ENCODE measurements at places on chromosomes 13 and 19.

DNA sequence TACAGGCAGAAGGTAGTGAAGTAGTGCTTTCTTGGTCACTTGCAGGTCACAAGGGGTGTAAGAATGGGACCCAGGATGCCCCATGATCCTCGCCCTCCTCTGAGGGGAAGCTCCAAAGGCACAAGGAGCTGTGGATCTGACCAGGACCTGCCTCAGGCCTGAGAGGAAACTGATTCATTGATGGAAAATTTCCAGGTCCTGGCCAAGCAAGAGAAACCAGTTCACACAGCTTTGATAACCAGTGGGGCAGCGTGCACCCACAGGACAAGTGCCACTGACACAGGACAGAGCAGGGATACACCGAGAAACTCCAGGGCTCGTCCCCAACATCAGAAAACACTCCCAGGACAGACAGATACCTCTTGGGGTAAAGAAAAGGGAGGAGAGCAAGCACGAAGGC lies 177.1 kb downstream of the RBM26 start:
- no peak for DNase-seq

- no peak for DNase-seq
These were observed 422.7 kb upstream of the ARGLU1 start for GRCh38 chr13:106990594-106990993.

DNA sequence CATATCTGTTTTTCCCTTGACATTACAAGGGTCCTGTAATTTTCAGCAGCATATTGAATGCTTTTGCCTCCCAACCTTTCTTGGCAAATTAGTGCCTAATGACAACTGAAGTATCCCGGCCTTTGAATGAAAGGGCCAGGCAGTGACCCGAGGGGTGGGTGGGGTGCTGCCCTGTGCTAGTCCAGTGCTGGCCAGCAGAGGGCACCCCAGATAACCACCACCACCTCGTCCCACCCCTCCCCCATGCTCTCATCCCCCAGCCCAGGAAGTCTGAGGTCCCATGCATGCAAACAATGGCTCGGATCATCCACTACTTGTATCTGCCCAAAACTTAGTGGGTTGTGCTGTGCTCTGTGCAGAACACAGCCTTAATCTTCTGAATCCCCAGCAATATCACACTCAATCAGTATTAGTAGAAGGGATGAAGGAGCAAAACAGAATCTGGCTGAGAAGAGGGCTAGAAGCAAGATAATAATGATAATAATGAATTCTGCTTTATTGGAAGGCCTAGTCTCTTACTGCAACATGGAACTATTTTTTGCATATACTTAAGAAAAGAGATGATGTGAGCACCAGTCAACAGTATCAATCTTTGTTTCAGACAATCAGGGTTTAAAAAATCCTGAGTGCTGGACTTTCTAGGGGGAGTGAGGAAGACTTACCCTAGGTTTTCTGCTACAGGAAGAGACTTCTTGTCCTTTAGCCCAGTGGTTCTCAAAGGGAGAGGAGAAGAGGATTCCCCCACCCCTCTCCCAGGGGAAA lies 3.8 kb downstream of the ATP12A start:
- DNase-seq = peak; percentile 39

DNA sequence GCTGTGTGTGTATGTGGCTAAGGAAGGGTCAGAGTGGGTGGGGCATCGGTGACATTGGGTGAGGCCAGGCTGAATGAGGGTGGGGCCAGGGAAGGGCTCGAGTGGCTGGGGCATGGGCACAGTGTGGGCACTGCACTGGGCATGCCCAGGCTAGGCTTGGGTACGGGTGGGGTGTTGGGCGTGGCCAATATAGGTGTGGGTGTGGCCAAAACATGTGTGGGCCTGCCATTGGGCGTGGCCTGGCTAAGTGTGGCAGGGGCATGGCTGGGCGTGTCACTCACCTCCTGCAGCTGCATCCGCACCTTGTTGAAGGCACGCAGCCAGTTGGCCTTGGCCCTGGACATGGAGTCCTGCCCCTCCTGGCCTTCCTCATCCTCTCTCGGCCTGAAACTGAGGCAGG lies 33.2 kb downstream of the UNC13A start:
- DNase-seq = no peak

- no peak for DNase-seq
These were observed 703 bp upstream of the CILP2 start for GRCh38 chr19:19537075-19538048.

GRCh38 chr13:113943821-113944565 lies 29.9 kb downstream of the C13orf46 start:
- DNase-seq = no peak

DNA sequence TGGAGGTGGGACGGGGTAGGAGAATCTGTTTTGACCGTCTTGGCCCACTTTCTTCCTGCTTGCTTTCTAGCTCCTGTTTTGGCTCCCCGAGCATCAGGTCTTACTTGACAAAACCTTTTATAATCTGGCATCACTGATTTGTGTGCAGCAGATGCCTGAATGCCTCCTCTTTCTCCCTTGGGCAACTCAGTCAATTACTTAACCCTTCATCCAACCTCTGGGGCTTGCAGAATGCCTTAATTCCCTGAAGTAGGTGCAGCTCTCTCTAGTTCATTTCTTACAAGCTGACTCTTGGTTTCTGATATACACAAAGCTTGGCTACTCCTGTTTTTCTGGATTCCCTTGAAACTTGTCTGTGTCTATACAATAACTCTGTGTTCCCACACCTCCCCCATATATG lies 5.7 kb upstream of the NUP58 start:
- DNase-seq = no peak

DNA sequence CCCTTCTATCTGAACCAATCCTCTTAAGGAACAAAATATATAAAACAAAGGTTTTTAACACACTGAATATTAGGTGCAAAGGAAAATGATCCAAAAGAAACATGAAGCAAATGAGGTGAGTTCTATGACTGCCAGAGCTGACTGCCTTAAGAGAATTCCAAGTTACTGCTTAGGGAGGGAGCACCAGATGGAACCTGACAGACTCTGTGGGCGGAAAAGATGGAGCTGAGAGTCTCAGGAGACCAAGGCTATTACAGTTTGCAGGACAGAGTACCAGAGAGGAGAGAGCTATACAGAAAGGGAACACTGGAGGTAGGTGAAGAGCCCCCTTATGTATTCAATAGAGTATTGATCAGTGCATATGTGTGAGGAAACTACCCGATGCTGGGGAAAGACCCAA lies 87.2 kb downstream of the B3GLCT start:
- DNase-seq = no peak

GRCh38 chr19:29974701-29975100 lies 32.7 kb downstream of the URI1 start:
- no peak for DNase-seq

DNA sequence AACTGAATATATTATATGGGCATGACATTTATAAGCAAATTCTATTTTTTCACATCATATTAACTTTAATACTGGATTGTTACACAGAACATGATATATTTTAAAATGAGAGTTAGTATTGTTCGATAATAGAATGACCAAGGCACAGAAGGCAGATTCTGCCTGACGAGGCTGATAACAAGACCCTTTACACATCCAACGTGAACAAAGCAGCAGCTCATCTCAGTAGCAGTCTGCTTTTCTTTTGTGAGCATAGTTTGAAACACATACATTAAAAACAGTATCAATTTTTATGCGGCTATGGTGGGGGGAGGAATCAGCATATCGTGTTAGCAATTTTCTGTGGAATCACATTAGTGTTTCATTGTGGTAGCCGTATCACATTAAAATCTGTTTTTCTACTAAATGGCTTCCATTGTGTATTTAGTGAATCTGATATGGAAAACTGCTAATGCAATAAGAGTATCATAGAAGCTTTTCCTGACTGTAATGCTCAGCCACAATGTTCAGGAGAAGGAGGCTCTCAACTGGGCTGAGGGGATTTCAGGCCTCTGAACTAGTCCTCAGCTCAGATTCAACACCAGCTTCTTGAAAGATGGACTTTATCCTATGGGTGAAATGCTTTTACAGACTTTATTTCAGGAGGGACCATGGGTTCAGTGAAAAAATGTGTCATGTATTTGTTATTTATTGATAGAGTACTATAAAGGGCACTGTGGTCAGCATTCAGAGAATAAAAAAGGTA lies 4.0 kb downstream of the SMAD9 start:
- no peak for DNase-seq

DNA sequence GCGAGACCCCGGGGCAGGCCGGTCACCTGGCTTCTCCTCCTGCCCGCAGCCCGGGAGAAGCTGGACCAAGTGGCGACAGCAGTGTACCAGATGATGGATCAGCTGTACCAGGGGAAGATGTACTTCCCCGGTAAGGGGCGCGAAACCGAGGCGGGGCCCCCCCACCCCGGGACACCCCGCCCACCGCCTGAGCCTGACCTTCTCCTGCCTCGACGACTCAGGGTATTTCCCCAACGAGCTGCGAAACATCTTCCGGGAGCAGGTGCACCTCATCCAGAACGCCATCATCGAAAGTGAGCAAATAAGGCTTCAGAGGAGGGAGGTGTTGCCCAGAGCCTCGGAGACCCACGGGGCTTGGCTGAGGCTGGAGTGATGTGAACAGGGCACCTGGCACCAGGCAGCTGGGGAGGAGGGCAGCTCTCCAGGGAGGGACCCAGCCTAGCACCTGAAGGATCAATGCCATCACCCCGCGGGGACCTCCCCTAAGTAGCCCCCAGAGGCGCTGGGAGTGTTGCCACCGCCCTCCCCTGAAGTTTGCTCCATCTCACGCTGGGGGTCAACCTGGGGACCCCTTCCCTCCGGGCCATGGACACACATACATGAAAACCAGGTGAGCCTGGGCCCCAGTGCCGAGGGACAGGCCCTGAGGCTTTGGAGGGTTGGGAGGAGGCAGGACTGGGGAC lies 629 bp downstream of the IZUMO4 start:
- no peak for DNase-seq

DNA sequence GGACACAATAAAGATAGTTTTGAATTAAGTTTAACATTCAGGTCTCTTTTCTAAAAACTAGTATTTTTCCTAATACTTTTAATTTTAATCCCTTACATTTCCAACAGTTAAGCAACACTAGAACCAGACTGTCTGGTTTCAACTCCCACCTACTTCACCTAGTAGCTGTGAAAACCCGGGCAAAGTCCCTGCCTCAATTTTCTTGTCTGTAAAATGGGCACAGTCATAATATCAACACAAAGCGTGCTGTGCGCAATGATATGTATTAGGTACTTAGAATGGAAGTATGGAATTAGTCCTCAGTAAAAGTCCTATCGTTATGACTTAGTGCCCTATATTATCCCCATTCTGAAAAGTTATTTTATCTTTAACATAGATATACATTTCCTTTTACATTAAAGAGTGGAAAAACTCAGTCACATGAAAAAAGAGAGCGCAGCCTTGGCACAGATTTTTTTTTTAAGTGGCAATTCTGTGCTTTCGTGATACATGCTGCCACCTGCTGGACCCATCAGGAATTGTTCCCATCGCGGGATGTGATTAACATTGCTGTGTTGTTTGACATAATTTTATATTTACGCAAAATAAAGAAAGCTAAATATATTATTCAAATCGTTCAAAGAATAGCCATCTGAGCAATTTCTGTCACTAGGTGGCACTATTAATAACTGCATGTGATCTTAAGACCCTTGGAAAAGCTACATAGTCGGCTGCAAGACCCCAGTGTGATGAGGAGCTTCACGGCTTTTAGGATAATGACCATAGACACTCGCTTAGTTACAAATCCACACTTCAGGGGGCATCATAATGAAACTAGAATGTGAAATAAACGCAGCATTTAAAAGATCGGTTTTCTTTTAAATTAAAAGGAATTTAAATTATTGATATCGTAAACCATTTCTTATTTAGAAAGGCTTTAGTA lies 59.9 kb downstream of the LIG4 start:
- DNase-seq = peak; percentile 40

DNA sequence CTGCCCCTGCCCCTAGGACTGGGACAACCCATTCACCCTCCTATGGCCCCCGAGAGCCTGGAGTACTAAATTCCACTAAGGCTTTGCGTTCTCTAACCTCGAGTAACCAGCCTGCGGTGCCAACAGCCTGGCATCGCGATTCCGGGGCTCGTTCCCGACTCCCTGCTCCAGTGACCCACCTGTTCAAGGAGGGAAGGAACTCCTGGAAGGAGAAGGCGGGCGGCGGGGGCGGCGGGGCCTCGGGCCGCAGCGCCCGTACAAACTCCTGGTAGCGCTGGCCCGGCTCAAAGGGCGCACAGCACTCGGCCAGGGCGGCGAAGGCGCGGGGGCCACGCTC lies 6.3 kb downstream of the GMIP start:
- DNase-seq = no peak

DNA sequence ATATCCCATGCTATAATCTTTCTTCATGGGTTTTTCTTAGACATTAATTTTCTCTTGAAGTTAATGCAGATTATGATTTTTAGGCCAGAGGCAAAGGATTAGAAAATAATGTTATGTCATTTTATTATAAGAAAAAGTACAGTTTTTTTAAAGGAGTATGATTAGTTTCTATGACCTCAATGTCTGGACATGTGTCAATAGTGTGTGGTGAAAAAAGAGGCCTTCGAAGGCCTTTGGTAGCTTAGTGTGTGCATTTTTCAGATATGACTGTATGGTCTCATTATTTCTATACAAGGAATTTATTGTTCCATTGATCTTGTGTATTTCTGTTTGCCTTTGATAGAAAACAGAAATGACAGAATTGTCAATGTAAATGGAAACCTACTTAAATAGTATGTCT lies 195.6 kb downstream of the GPC5 start:
- peak; percentile 1 for DNase-seq

- no peak for DNase-seq
These were observed 60.5 kb downstream of the ZMYM2 start for GRCh38 chr13:20019043-20019442.

GRCh38 chr13:63696055-63696454 lies 2280.4 kb upstream of the PCDH20 start:
- DNase-seq = no peak

- no peak for DNase-seq
These were observed 7.0 kb downstream of the PLVAP start for GRCh38 chr19:17370026-17370587.

DNA sequence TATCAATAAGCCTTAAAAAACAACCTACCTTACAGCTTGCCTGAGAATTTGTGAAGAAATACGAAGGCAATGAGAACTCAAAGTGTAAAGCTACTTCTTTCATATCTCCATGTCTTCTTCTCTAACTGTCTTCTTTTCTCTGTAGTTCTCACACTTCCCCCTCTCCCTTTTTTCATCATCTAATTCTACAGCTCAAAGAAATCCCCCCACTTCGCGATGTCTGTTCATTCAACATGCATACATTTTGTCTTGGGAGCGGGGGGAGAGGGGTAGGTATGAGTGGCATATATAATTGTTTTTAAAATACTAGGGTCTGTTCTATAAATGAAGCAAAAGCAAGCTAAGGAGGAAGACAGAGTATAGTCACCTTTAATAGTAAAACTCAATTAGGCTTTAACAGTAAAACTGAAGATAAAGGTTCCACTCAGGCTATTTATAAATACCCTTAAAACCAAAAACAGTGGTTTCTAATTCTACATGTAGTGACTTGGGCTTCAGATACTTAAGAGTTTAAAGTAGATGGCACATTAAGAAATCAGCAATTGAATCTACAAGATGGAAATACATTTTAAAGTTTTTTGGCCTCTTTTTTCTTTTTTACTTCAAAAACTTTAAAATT lies 106.9 kb downstream of the KLF12 start:
- DNase-seq = no peak

GRCh38 chr13:32984857-32985626 lies 31.2 kb upstream of the KL start:
- peak; percentile 29 for DNase-seq

Measured in RKO (cell line).